ENCODE measurements at places on chromosomes 5 and 9. TPM values are rescaled to one million over a fixed set of nuclear protein-coding genes. Genes with fewer than 3 reads are reported as not detected.

The USP20 gene
- total RNA-seq, result 32.6 TPM

DNA sequence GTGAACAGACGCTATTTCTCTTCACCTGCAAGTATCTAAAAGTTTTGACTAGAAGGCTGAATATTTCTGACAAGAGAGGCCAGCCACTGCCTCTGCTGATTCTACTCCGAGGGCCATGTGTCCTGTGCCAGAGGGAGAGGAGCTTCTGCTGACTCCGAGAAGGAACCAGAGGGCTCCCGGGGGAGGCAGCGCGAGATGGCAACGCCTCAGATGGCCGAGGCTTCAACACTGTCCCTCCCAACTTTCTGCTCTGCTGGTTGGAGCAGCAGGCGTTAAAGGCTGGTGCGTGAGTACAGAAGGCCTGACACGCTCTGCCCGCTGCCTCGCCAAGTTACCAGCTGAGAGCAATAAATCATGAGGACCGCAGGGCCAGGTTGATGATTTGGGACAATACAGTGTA, 178.8 kb downstream of the GAPVD1 start:
- DNase-seq, result no peak

The MACIR gene
- 7.7 TPM for total RNA-seq

The ARSI gene
- 0.51 TPM for total RNA-seq

DNA sequence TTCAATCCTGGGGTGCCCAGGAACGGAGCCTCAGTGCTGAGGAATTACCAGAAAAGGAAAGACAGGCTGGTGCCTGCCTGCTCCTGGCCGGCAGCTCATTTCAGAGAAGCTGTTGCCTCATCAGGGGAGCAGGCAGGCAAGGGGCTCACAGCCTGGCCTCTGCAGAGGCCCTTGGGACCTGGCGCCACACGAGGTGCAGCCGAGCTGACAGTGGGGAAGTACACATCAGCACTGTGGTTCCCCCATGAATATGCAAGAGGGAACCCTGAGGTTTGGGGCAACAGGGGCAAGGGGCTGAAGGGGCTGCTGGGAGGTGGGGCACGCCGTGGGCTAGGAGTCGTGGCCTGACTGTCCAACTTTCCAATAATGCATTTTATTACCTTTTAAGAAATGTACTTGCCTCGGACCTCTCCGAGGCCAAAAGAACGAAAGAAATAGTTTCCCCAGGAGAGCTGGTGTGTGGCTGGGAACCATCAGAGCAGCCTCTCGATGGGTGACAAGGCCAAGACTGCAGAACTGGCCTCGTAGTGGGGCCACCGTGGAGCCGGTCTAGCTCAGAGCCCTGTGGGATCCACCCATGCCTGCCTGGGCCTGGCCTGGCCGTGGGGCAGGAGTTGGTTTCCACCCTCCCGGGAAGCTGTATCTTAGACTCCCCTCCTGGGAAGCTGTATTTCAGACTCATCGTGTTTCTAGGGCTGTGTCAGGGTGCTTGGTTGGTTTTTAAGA, 198.6 kb downstream of the PAX5 start:
- no peak for DNase-seq

DNA sequence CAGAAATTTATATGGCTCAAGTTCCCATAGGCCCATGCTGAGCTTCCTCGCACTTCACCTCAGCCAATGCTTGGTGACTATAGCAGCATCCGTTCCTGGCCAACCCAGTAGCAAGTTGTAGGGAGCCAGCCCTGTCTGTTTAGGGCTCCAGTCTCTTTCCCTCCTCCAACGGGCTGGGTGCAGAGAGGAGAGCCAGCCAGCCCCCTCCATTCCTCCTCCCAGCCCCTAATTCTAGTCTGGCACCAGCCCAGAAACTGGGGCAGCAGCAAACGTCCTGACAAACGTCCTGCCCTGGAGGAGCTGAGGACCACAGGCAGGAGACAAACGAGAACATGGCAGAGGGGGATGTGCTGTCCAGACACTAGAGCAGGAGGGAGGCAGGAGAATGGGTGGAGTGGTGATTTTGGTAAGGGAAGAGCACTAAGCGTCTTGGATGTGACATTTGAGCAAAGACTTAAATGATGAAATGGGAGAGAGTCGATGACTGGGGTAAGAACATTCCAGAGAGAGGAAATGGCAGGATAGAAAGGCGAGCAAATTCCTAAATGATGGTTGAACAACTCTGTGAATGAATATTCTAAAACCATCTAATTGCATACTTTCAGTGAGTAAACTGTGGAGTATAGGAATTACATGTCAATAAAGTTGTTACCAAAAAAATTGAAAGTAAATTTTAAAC, 222.5 kb upstream of the DAPK1 start:
- DNase-seq, result no peak

DNA sequence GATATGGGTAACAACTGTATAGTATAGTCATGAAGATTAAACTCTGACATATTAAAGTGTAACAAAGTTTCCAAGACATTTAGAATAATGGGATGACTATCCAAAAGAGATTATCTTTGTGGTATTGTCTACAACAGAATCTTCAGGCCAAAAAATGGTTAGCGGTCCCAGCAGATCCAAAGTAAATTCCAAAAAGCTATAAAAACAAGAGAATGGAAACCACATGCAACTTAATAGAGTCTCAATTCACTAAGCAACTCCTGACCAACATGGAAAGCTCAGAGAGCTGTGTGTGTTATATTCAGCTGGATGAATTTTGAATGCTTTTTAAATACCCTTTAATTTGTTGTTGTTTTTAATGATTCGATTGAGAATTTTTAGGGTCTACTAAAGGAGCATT, 688.2 kb downstream of the CETN3 start:
- no peak for DNase-seq

GRCh38 chr9:101463397-101463796, 27.8 kb upstream of the ALDOB start:
- DNase-seq, result no peak

- no peak for DNase-seq
Measured at GRCh38 chr9:116927726-116928125, 240.6 kb downstream of the TRIM32 start.

The CBY3 gene
- not detected for total RNA-seq

The CDK7 gene
- 32.5 TPM for total RNA-seq

DNA sequence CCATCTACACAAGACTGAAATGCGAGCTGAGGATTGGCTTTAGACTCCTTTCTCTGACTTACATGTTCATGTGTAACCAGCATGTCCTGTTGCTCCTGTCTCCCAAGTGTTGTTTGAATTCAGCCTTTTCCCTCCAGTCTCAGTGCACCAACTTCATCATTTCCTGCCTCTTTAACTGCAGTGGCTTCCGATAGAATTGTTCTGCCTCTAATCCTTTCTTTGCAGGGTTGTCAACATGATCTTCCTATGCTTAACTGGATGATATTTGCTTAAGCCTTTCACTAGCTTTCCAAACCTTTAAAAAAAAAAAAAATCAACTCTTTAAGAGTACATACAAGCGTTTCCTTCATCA, 6.7 kb upstream of the FYB1 start:
- DNase-seq, result no peak

The TRPM6 gene
- not detected for total RNA-seq

GRCh38 chr5:142905348-142905747, 135.2 kb downstream of the ARHGAP26 start:
- no peak for DNase-seq

DNA sequence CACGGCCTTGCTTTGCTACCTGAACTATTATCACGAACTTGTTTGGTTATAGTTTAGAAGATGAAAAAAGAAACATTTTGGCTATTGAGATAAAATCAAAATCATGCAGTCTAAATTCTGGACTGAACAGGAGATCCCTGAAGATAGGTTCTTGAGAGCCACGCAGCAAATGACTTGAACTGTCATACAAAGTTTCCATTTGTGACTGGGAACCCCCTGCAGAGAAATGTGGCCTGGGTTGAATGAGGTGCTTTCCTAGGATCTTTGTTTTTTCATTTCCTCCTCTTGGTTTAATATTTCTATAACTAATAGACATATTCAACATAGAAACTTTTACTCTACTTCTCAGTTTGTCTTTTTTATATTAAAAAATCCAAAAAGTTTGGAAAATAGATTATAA, 184.7 kb upstream of the TRPM3 start:
- no peak for DNase-seq

The GAS1 gene
- total RNA-seq, result 304 TPM

The ANGPTL2 gene
- total RNA-seq, result 40.0 TPM

DNA sequence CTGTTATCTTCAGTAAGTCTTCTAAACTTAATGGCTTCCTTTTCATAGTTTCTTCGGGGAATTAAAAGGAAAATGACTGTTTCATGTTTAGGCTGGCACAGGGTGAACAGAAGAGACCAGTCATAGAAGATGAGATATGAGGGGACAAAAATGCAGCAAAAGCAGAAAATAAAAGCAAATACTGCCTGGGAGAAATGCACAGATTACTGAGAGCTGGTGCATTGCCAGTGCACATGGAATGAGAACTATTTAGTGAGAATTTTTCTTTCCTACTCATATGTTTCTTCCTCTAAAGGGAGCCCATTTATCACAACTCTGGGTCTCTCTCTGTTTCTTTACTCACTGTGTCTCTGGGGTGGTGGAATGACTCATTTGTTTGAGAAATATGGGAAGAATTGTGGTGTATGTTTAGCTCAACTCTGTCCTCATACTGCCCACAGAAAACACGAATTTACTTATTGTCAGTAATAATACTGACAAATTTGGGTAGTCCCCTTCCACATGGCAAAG, 25.9 kb upstream of the ANKRD55 start:
- no peak for DNase-seq

- DNase-seq, result no peak
Measured at GRCh38 chr5:172591636-172592035, 49.4 kb upstream of the NEURL1B start.

DNA sequence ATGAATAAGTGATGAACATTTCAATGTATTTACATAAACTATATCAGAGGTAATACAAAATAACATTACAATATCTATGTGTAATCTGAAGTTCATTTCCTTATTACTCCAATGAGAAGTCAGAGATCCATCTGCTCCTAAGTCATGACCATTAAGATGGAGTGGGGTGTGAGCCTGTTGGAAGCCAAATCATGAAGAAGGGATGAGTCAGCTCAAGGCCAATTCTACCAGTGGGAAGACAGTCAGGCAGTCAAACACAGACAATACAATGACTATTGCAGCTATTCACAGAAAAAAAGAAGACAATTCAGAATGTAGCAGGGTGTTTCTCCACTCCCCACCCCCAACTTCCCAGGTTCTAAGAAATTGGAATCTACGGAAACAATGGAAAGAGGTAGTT, 155.0 kb downstream of the NFIB start:
- no peak for DNase-seq

DNA sequence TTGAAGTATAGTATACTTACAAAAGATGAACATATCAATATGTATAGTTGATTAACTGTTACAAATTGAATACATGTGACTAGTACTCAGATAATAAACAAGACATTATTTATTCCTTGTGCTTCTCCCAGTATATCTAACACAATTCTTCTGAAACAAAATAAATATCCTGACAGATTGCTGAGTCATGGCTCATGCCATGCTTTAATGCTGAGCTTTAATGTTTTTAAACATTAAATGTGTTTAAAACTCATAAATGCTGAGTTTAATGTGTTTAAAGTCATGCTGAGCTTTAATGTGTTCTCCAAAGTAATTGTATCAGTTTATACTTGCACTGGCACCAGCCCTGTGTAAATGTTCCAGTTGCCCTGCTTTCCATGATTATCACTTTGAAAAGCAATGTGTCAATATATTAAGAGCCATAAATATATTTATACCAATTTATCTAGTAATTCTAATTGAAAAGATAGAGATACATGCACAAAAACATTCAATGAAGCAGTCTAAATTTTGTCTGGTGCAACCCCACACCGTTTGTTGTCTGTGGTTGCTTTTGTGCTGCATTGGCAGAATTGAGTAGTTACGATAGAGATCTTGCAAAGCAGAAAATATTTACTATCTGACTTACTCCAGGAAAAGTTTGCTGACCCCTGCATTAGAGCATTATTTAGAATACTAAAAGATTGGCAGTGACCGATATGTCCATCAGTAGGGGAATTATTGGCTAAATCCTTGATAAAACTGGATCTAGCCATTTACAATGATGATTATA, 15.7 kb downstream of the KIAA1958 start:
- no peak for DNase-seq

The MELK gene
- 11.0 TPM for total RNA-seq

DNA sequence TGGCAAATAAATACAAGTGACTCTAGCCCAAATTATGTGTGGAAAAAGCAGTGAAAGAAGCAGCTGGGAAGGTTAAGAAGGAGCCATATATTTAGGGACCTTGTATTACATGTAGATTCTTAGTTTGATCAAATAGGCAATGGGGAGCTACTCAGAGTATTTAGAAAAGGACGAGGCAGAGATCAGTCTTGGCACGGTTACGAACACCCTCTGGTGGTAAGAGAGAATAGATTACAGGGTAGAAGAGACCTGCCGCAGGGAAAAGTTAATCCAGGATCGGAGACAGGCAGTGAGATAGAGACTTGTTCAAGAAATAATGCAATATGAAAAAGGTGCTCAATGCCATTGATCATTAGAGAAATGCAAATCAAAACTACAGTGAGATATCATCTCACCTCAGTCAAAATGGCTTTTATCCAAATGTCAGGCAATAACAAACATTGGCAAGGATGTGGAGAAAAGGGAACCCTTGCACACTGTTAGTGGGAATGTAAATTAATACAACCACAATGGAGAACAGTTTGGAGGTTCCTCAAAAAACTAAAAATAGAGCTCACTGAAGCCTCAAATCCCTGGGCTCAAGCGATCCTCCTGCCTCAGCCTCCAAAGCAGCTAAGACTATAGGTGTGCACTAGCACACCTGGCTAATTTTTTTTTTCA, 12.0 kb downstream of the INIP start:
- no peak for DNase-seq

- DNase-seq, result no peak
Measured at GRCh38 chr9:84759804-84760203, 90.3 kb downstream of the NTRK2 start.

The SELENOP gene
- total RNA-seq, result 70.3 TPM

The AFAP1L1 gene
- 2.3 TPM for total RNA-seq

The WDR31 gene
- 3.4 TPM for total RNA-seq

The ECM2 gene
- total RNA-seq, result 53.3 TPM

GRCh38 chr5:31124026-31124425, 69.5 kb upstream of the CDH6 start:
- DNase-seq, result no peak

- no peak for DNase-seq
Measured at GRCh38 chr5:166788050-166788449, 1503.4 kb upstream of the WWC1 start.

The UNC5A gene
- not detected for total RNA-seq

The ARHGEF28 gene
- total RNA-seq, result 45.3 TPM

The IRX1 gene
- 11.8 TPM for total RNA-seq
